ENCODE measurements at places on chromosomes 16 and 17. TPM values are rescaled to one million over a fixed set of nuclear protein-coding genes. Genes with fewer than 3 reads are reported as not detected.
A peak's percentile ranks its signal among the peaks of the same experiment; 100 is the strongest.

- H3K27me3 ChIP-seq, result peaks cover 37% of the 10 kb centered on the region
- no peaks in the 10 kb centered on the region for H3K36me3 ChIP-seq
- no peak overlapping the region for H3K4me3 ChIP-seq
Observed at GRCh38 chr17:18141210-18141803, 32.8 kb downstream of the MYO15A start.

- no peak for DNase-seq
- H3K27me3 ChIP-seq, result no peaks in the 10 kb centered on the region
- no peak overlapping the region for H3K4me3 ChIP-seq
- no peaks in the 10 kb centered on the region for H3K36me3 ChIP-seq
- H3K4me1 ChIP-seq, result no peaks in the 10 kb centered on the region
Observed at GRCh38 chr16:7834771-7835431, 502.3 kb downstream of the RBFOX1 start.

Gene CTRL
- total RNA-seq, result not detected

- H3K4me1 ChIP-seq, result peaks cover 22% of the 10 kb centered on the region
- DNase-seq, result no peak
- no peak overlapping the region for H3K4me3 ChIP-seq
- H3K27me3 ChIP-seq, result no peaks in the 10 kb centered on the region
- no peaks in the 10 kb centered on the region for H3K36me3 ChIP-seq
Observed at GRCh38 chr17:11999696-12000095, 2.4 kb upstream of the ZNF18 start.

Gene VAT1L
- total RNA-seq, result not detected

DNA sequence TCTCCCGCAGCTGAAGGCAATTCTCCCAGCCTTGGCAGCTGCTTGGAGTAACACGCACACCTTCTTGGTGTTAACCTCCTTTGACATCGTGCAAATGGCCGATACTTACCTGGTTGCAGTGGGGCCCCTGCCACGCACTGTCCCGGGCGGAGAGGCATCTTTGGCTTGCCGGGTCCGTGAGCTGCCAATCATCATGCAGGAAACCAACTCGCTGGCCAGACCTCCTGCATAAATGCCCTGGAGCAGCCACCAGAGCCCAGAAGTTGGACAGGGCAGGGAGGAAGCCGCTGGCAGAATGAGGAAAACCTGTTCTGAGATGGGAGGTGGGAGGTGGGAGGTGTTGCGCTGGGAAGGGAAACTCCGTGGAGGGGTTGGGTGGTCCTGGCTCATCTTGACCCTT is 41.7 kb upstream of the CREBBP start:
- no peaks in the 10 kb centered on the region for H3K4me1 ChIP-seq
- no peak overlapping the region for H3K27ac ChIP-seq

GRCh38 chr16:47110939-47111338 is 32.8 kb downstream of the NETO2 start:
- no peaks in the 10 kb centered on the region for H3K4me1 ChIP-seq
- no peak overlapping the region for H3K27ac ChIP-seq
- H3K36me3 ChIP-seq, result no peaks in the 10 kb centered on the region
- no peak for DNase-seq

GRCh38 chr17:64117981-64118979 is 11.7 kb downstream of the ERN1 start:
- H3K27me3 ChIP-seq, result no peaks in the 10 kb centered on the region
- no peaks in the 10 kb centered on the region for H3K36me3 ChIP-seq
- peak overlapping the region; percentile 62 for H3K27ac ChIP-seq

GRCh38 chr16:62652441-62653120 is 616.3 kb upstream of the CDH8 start:
- no peak overlapping the region for H3K4me3 ChIP-seq
- no peaks in the 10 kb centered on the region for H3K36me3 ChIP-seq
- no peaks in the 10 kb centered on the region for H3K4me1 ChIP-seq
- H3K27ac ChIP-seq, result no peak overlapping the region
- no peaks in the 10 kb centered on the region for H3K27me3 ChIP-seq

Gene ZPBP2
- not detected for total RNA-seq

- H3K4me3 ChIP-seq, result peak within 1 kb of the TSS; percentile 65
- no peaks in the 10 kb centered on the region for H3K27me3 ChIP-seq
- H3K36me3 ChIP-seq, result no peaks in the 10 kb centered on the region
- H3K4me1 ChIP-seq, result peaks cover 13% of the 10 kb centered on the region
- no peak for DNase-seq
Observed at GRCh38 chr16:21277927-21278706, at the start of gene CRYM. Gene CRYM (minus strand): TSS chr16:21278290. CDS start chr16:21278251, 39 bp downstream.

Gene TBC1D3E
- not detected for total RNA-seq

- DNase-seq, result no peak
- no peaks in the 10 kb centered on the region for H3K27me3 ChIP-seq
- peaks cover 7% of the 10 kb centered on the region for H3K36me3 ChIP-seq
- H3K4me1 ChIP-seq, result peaks cover 15% of the 10 kb centered on the region
Observed at GRCh38 chr16:89113152-89113547, 19.5 kb downstream of the ACSF3 start.

Gene MARCHF10
- total RNA-seq, result not detected

GRCh38 chr17:62321451-62321850 is 58.9 kb upstream of the EFCAB3 start:
- no peaks in the 10 kb centered on the region for H3K36me3 ChIP-seq
- H3K27me3 ChIP-seq, result no peaks in the 10 kb centered on the region
- no peak overlapping the region for H3K4me3 ChIP-seq
- no peaks in the 10 kb centered on the region for H3K4me1 ChIP-seq

Gene PLCG2
- total RNA-seq, result 15.8 TPM

DNA sequence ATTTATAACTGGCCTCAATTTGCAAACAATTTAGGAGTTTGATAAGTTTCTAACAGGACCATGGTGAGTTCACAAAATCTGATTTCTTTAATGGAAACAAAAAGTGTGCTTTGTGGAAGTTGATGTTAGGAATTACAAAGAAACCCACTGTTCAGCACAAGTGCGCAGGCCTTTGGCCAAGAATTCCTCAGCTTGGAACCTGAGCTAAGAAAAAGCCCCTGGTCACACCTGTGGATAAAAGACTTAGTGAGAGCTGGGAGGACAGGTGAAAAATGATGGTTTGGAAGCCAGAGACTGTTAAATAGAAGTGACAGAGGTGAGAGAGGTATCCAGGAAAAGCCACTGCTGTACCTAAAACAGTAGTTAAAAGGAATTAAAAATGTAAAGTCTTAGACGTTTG is 64.7 kb downstream of the PRKCA start:
- H3K4me1 ChIP-seq, result no peaks in the 10 kb centered on the region
- no peak overlapping the region for H3K4me3 ChIP-seq
- DNase-seq, result no peak

GRCh38 chr17:2053380-2054261 is 1.3 kb upstream of the HIC1 start:
- no peak for DNase-seq
- H3K27ac ChIP-seq, result peak overlapping the region; percentile 88
- peaks cover 46% of the 10 kb centered on the region for H3K4me1 ChIP-seq

Gene MARVELD3
- total RNA-seq, result 6.5 TPM

Gene PRR15L
- 3.3 TPM for total RNA-seq

DNA sequence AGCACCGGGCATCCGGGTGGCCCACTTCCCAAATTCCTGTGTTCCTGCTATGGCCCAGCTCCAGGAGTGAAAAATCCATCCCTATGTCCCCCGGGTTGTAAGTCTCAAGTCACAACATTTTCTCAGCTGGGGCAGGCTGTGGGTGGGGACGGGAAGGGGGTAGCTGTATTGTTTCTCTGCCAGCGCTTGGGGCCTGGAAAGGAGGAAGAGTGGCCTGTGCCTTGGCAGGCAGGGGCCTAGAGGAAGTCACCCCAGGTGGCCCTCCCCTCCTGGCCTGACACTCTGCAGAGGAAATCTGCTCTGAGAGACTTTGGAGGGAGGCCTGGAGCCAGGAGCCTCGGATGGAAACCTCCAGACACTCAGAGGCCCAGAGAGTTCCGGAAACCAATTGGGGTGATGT is 10.6 kb upstream of the SCN4A start:
- DNase-seq, result no peak
- no peaks in the 10 kb centered on the region for H3K36me3 ChIP-seq
- H3K27ac ChIP-seq, result peak overlapping the region; percentile 70
- H3K27me3 ChIP-seq, result no peaks in the 10 kb centered on the region
- no peak overlapping the region for H3K4me3 ChIP-seq
- peaks cover 63% of the 10 kb centered on the region for H3K4me1 ChIP-seq

DNA sequence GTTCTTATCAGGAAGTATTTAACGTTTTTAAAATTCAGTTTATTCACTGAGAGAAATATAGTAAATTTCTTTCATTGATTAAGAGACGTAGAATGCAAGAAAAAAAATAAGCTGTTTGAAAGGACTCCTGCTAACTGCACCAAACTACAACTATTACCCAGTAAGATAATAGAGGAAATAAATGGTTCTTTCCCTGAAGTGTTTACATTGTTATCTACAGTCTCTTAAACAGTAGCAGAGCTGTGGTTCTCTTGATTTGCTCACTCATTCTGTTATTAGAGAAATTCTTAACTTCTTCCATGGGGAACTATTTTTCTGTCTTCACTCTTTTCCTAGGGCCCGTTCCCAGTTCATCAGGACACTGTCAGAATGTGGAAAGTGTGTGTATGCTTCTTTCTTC is 973.0 kb downstream of the KCNJ2 start:
- DNase-seq, result no peak
- H3K4me3 ChIP-seq, result no peak overlapping the region
- H3K27me3 ChIP-seq, result no peaks in the 10 kb centered on the region
- no peaks in the 10 kb centered on the region for H3K4me1 ChIP-seq
- H3K27ac ChIP-seq, result no peak overlapping the region

GRCh38 chr16:19785512-19786130 is 67.5 kb downstream of the IQCK start:
- no peak for DNase-seq
- H3K4me1 ChIP-seq, result peaks cover 6% of the 10 kb centered on the region
- no peaks in the 10 kb centered on the region for H3K27me3 ChIP-seq
- no peaks in the 10 kb centered on the region for H3K36me3 ChIP-seq

- H3K27ac ChIP-seq, result no peak overlapping the region
- DNase-seq, result no peak
- no peak overlapping the region for H3K4me3 ChIP-seq
- peaks cover 22% of the 10 kb centered on the region for H3K4me1 ChIP-seq
- H3K27me3 ChIP-seq, result no peaks in the 10 kb centered on the region
Observed at GRCh38 chr17:8473451-8474192, 37.9 kb downstream of the NDEL1 start.

GRCh38 chr16:82059983-82060421 is 24.9 kb downstream of the HSD17B2 start:
- H3K4me3 ChIP-seq, result no peak overlapping the region
- DNase-seq, result no peak
- H3K27me3 ChIP-seq, result no peaks in the 10 kb centered on the region
- no peaks in the 10 kb centered on the region for H3K36me3 ChIP-seq

DNA sequence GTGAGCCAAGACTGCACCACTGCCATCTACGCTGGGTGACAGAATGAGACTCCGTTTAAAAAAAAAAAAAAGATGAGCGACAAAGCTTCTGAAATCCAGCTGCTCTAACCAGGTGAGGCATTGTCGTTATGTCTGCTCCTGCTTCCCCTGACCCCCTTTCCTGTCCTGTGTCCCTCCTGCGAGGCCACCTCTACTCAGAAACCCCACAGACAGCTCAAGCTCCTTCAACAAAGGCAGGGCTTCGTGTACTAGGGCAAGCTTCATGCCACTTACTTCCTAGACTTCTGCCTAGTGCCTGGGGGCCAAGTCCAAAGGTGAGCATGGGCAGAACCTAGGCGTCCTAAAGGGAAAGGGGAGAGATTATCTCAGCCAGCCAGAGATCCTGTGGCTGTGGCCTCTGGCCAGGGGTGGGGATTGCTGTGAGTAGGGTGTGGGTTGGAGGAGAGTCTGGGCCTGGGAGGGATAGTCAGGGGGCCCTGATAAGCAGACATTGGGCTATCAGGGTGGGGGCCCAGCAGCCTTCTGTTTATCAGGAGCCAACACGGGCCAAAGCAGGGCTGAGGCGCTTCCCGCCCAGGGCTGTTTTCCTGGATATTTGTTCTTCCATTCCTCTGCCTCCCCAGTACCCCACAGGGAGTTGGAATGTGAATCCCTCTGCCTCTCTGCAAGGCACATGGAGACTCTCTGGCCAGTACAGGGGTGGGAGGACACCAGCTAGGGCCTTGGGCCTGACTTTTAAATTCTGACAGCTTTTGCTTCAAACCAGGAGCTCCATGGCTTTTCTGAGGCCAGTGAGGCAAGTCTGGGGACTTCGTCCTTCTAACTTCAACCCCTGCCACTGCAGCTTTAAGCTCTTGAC is 10.4 kb downstream of the ERAL1 start:
- H3K36me3 ChIP-seq, result peaks cover 5% of the 10 kb centered on the region
- DNase-seq, result no peak
- H3K4me3 ChIP-seq, result no peak overlapping the region
- H3K27me3 ChIP-seq, result no peaks in the 10 kb centered on the region
- no peak overlapping the region for H3K27ac ChIP-seq
- H3K4me1 ChIP-seq, result no peaks in the 10 kb centered on the region

Gene RRAD
- 88.2 TPM for total RNA-seq

DNA sequence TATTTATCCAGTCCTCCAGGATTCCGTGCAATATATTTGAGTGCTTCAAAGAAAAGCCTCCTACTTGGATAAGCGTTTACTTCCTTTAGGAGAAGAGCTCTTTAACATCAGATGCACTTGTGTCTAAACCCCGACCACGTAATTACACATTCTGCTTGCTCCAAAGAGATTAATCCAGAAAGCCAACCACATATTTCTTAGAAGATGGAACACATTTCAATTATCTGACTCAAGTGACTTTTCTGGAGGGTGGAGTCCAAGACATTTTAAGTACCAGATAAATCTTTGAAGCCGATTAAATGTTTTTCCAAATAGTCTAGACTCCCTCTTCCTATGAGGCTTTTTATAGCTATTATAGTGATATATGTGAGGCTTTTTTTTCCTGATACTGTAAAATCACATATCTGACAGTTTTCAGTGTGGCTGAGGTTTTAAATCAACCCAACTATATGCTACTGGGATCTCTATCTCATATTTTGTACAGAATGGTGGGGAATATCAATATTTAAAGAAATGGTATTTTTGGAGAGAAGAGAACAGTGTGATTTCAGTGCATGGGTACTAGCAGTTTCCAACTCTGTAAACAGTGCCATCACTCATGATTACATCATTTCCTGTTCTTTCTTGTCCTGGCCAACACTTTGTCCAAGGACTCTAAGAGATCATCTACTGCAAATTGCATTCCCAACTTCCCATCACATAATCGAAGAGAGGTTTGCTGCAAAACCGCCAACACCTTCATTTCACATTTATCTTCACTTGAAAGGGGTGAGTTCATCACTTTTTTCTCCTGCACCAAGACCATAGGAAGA is 192.4 kb upstream of the HSBP1 start:
- H3K4me1 ChIP-seq, result no peaks in the 10 kb centered on the region
- H3K36me3 ChIP-seq, result no peaks in the 10 kb centered on the region
- no peak for DNase-seq
- no peak overlapping the region for H3K4me3 ChIP-seq
- no peaks in the 10 kb centered on the region for H3K27me3 ChIP-seq
